Mucosa of gallbladder (tissue), 1 donor: ENCODE measurements at places on chromosomes 1 and 21.

DNA sequence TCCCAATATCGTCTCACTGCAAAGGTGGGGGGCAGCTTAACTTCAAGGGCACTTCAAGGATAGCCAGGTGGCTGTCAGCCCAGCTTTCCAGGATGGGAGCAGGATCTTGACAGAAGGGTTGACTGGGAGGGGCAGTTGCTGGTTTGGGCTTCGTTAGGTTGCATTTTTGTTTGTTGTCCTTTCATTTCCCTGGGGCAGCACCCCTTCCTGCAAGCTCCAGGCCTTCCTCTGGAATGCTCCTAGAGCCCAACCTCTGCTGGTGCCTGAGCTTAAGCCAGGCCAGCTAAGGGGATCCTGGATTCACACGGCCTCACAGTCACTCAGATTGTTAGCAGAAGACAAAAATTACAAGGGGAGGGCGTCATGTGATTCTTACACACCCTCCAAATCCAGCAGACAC is 4.1 kb upstream of the OLIG2 start:
- DNase-seq: no peak

GRCh38 chr1:107048241-107048640 is 8.2 kb upstream of the PRMT6 start:
- DNase-seq: no peak

DNA sequence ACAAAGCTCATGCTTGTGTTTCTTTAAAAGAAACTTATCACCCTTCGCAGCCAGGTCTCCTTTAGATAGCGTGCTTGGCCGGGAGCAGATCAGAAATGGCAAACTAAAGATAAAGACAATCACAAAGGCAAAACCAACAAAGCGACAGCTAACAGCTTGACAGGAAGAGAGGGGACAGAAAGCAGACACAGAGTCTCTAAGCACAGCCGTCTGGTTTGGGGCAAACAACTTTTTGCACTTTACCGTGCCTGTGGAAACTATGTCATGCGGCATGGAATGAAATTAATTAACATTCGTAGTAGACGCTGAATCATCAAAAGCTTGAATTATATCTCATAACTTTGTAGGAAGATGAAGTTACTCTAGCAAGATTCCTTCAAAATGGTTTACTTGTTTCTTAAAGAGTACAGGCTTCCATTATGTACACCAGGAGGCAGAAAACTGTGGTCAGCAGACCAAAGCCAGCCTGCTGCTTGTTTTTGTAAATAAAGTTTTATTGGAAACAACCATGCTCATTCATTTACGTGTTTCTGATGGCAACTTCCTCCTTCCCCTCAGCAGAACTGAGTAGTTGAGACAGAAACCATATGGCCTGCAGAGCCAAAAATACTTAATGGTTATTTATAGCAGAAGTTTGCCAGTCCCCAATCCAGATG is 183.2 kb downstream of the KIF26B start:
- DNase-seq: no peak

GRCh38 chr21:36479415-36480402 is at the start of gene CLDN14:
Gene CLDN14, minus strand, starts transcription at chr21:36480122. Its CDS starts 18,427 bp downstream, at chr21:36461695.
- peak; percentile 49 for DNase-seq

GRCh38 chr21:44817914-44818639 is at the start of gene SUMO3:
Gene SUMO3, minus strand, starts transcription at chr21:44818062. Its CDS starts 94 bp downstream, at chr21:44817968.
- DNase-seq: peak; percentile 79

- DNase-seq: no peak
Measured at GRCh38 chr1:75342786-75343185, 208.6 kb downstream of the LHX8 start.

GRCh38 chr1:74771913-74772515 is 39.1 kb downstream of the TYW3 start:
- DNase-seq: peak; percentile 31

- no peak for DNase-seq
Measured at GRCh38 chr1:202540448-202540847, 169.8 kb downstream of the SYT2 start.

- no peak for DNase-seq
Measured at GRCh38 chr1:202210385-202210784, 16.8 kb downstream of the LGR6 start.

GRCh38 chr1:26544126-26544525 is 14.6 kb downstream of the RPS6KA1 start:
- DNase-seq: no peak

DNA sequence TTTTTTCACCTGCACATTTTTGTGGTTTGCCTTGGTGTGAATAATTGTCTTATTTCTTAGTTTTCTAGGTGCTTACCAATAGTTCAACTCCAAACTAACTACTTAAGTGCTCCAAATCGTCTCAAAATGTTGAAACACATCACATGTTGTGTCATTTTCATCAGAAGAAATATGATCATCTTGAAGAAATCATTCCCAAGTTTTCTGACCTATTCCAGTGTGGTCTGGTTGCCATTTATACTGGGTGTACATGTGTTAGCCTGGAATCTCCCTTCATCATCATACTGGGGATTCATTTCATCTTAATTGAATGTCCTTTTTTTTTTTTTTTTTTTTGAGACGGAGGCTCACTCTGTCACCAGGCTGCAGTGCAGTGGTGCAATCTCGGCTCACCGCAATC is 67.0 kb downstream of the EIF2B3 start:
- no peak for DNase-seq

DNA sequence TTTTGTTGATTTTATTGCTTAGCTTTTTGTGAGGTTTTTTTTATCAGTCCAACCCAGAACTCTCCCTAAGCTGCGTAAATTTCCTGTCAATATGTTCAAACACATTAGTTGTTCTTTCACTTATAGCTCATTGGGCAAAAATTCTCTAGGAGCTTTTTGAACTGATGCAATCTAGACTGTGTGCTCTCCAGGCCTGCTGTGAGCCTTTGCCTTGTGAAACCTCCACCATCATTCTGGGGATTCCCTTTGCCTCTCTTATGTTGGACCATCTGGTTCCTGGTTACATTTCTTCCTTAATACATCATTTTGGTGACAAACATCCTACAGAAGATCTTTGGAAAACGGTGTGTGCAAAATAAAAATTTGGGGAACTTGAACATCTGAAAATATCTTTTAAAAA is 247.2 kb downstream of the LRRC7 start:
- no peak for DNase-seq

DNA sequence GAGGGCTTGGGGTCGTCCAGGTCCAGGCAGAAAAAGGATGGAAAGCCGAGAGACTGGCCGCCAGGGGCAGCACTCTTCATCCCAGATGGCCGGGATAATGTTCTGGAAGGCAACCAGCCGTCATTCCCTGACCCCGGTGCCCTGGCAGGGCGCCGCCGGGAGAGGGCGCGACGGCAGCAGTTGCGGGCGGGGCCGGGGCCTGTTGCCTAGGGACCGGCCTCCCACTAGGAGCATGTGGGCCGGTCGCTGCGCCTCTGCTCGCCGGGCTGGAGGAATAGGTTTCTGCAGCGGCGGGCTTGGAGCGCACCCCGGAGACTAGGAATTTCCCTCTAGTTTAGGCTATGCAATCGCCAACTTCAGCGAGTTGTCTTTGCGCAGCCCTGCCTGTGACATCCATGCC is 11.0 kb downstream of the DMRTB1 start:
- peak; percentile 80 for DNase-seq
